Stomach (tissue), 19 donors: ENCODE measurements at places on chromosomes 5 and 9. TPM values are rescaled to one million over a fixed set of nuclear protein-coding genes. Genes with fewer than 3 reads are reported as not detected.

- no peaks in the 10 kb centered on the region for H3K27me3 ChIP-seq
- no peak overlapping the region for H3K27ac ChIP-seq
- no peak overlapping the region for H3K4me3 ChIP-seq
- H3K4me1 ChIP-seq, result peaks cover 31% of the 10 kb centered on the region
- DNase-seq, result no peak
Observed at GRCh38 chr5:102794047-102794446, 38.9 kb downstream of the PAM start.

GRCh38 chr5:112849912-112850311 lies 11.2 kb upstream of the SRP19 start:
- H3K27ac ChIP-seq, result no peak overlapping the region
- H3K27me3 ChIP-seq, result no peaks in the 10 kb centered on the region
- DNase-seq, result no peak
- no peaks in the 10 kb centered on the region for H3K36me3 ChIP-seq

GRCh38 chr9:98323831-98324135 lies 68.3 kb upstream of the TBC1D2 start:
- no peak for DNase-seq
- no peak overlapping the region for H3K4me3 ChIP-seq
- H3K36me3 ChIP-seq, result no peaks in the 10 kb centered on the region
- H3K27me3 ChIP-seq, result no peaks in the 10 kb centered on the region
- H3K4me1 ChIP-seq, result no peaks in the 10 kb centered on the region

Gene LYRM7
- polyA plus RNA-seq, result 2.7 TPM

DNA sequence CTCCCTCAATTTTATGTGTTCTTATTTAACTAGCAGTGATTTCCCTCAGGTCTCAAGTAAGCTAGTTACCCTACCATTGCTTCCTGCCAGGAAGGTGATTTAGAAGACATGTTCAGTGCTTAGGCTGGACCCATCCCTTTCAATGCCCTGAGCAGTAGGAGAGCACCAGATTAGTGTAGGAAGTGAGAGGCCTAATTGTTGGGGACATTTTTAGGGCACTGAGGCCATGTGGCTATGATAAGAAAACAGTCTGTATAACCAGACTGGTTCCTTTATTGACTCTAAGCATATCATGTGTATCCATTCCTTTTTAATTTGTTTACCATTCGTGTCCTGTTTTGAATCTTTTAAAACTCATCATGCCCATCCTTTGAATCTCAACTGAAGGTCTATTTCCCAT lies 312.3 kb upstream of the PRR16 start:
- no peaks in the 10 kb centered on the region for H3K4me1 ChIP-seq
- DNase-seq, result no peak
- H3K27ac ChIP-seq, result no peak overlapping the region

DNA sequence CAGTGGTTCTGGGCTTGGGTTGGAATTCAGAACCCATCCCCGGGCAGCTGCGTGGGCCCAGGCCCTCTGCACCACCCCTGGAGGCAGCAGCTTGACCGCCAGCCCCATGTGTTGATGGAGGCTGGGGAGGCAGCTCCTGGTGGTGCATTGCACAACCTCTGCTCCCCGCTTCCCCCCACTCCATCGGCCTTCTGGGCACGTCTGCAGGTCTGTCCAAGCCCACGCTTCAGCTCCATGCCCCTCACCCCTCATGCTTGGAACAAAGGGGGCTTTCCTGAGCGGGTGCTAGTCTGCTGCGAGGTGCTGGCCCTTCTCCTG lies 1.4 kb downstream of the NCS1 start:
- H3K27me3 ChIP-seq, result peaks cover 31% of the 10 kb centered on the region
- no peaks in the 10 kb centered on the region for H3K36me3 ChIP-seq

Gene PCDHB13
- polyA plus RNA-seq, result not detected

- H3K36me3 ChIP-seq, result no peaks in the 10 kb centered on the region
- no peak for DNase-seq
- H3K27me3 ChIP-seq, result no peaks in the 10 kb centered on the region
- H3K27ac ChIP-seq, result no peak overlapping the region
- no peaks in the 10 kb centered on the region for H3K4me1 ChIP-seq
Observed at GRCh38 chr9:33799928-33800704, 4.8 kb downstream of the PRSS3 start.

Gene PIP5K1B
- polyA plus RNA-seq, result 8.0 TPM

Gene KIF4B
- polyA plus RNA-seq, result not detected

GRCh38 chr9:121878271-121878822 lies 214.8 kb downstream of the TTLL11 start:
- DNase-seq, result no peak
- H3K4me3 ChIP-seq, result no peak overlapping the region
- no peaks in the 10 kb centered on the region for H3K27me3 ChIP-seq
- no peaks in the 10 kb centered on the region for H3K36me3 ChIP-seq

GRCh38 chr9:13791816-13792215 lies 512.3 kb upstream of the MPDZ start:
- no peaks in the 10 kb centered on the region for H3K27me3 ChIP-seq
- no peak overlapping the region for H3K27ac ChIP-seq
- H3K4me3 ChIP-seq, result no peak overlapping the region

GRCh38 chr5:52799358-52799982 lies 11.8 kb downstream of the ITGA1 start:
- H3K4me3 ChIP-seq, result peak overlapping the region; percentile 58
- peak; percentile 38 for DNase-seq
- H3K27ac ChIP-seq, result peak overlapping the region; percentile 92
- no peaks in the 10 kb centered on the region for H3K27me3 ChIP-seq
- peaks cover 12% of the 10 kb centered on the region for H3K36me3 ChIP-seq

Gene IL17B
- polyA plus RNA-seq, result 1.8 TPM

GRCh38 chr5:40986666-40987065 lies 77.4 kb downstream of the C7 start:
- H3K4me1 ChIP-seq, result peaks cover 2% of the 10 kb centered on the region
- H3K27ac ChIP-seq, result no peak overlapping the region
- no peaks in the 10 kb centered on the region for H3K36me3 ChIP-seq
- no peak overlapping the region for H3K4me3 ChIP-seq
- DNase-seq, result no peak

DNA sequence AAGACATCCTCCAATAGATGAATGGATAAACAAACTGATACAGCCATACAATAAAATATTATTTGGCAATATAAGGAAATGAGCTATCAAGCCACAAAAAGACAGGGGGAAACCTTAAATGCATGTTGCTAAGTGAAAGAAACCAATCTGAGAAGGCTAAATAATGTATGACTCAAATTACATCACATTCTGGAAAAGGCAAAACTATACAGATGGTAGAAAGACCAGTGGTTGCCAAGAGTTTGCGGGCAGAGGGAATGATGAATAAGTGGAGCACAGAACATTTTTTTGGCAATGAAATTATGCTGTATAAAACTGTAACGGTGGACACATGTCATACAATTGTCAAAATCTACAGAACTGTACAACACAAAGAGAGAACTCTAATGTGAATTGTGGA lies 63.3 kb downstream of the CSF2 start:
- no peak overlapping the region for H3K4me3 ChIP-seq
- H3K4me1 ChIP-seq, result no peaks in the 10 kb centered on the region

GRCh38 chr5:28344836-28345433 lies 1306.5 kb upstream of the CDH9 start:
- DNase-seq, result peak; percentile 26
- no peak overlapping the region for H3K4me3 ChIP-seq
- no peaks in the 10 kb centered on the region for H3K36me3 ChIP-seq
- H3K27me3 ChIP-seq, result no peaks in the 10 kb centered on the region
- H3K4me1 ChIP-seq, result no peaks in the 10 kb centered on the region
- no peak overlapping the region for H3K27ac ChIP-seq

DNA sequence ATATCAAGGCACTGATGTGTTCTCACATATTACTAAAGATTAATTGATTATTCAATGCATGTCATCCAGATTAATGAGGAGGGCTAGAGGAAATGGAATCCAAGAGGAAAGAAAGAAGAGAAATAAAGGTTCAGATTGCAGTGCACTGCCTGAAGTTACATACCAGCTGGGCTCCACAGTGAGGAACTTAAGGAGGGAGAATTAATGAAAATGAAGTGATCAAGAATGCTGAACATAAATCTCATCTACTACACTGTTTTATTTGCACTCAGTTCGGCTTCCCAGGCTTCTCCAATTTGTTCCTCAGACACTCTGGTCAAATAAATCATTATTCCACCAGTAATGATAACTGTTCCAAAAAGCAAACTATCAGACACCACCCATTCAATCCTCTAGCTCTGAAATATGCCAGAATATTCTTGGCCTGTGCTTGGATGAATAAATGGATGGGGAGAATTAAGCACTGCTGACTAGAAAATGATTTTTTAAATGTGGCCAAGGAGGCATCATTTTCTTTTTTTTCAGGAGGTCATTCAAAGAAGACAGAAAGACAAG lies 88.6 kb upstream of the FBN2 start:
- no peak overlapping the region for H3K27ac ChIP-seq
- no peak overlapping the region for H3K4me3 ChIP-seq
- DNase-seq, result peak; percentile 25
- H3K36me3 ChIP-seq, result no peaks in the 10 kb centered on the region
- H3K27me3 ChIP-seq, result no peaks in the 10 kb centered on the region

GRCh38 chr5:144405991-144406390 lies 235.3 kb downstream of the KCTD16 start:
- H3K4me1 ChIP-seq, result no peaks in the 10 kb centered on the region
- DNase-seq, result no peak
- H3K4me3 ChIP-seq, result no peak overlapping the region
- H3K36me3 ChIP-seq, result no peaks in the 10 kb centered on the region
- no peaks in the 10 kb centered on the region for H3K27me3 ChIP-seq

DNA sequence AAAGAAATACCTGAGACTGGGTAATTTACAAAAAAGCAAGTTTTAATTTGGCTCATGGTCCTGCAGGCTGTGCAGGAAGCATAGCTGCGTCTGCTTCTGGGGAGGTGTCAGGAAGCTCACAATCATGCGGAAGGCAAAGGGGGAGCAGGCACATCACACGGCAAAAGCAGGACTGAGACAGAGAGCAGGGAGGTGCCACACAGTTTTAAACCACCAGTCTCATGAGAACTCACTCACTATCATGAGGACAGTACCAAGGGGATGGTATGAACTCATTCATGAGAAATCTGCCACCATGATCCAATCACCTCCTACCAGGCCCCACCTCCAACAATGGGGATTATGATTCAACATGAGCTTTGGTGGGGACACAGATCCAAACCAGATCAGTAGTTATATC lies 96.2 kb downstream of the OSTF1 start:
- peaks cover 8% of the 10 kb centered on the region for H3K36me3 ChIP-seq
- H3K27me3 ChIP-seq, result no peaks in the 10 kb centered on the region

Gene RANBP17
- polyA plus RNA-seq, result 1.4 TPM

DNA sequence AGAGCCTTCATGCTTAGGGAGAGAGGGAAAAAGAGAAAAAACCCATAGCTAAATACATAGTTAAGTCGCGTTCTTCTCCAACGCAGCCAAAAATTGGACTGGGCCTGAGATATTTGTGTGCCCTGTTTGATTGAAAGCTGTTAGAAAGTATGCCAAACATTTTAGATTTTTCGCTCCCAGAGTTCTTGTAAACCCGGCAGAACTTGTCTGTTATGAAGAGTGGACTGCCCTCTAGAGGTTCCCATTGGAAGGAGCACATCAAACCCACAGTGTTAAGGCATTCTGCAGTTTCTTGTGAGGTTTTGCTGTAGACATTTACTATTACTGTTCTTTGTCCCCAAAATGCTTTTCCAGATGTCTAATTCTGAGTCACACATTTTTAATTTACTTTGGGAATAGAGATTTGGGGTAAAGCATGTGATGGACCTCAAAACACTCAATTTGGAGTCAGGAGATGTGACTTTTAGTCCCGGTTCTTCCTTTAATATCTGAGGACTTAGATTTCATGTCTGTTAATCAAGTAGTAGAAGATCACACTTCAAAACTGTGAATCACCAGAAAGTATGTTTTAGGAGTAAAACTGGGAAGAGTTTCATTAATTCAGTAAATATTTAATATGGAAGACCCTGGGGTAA lies 96.6 kb downstream of the PCSK1 start:
- no peak overlapping the region for H3K4me3 ChIP-seq
- H3K4me1 ChIP-seq, result peaks cover 66% of the 10 kb centered on the region
- DNase-seq, result peak; percentile 93
- H3K27me3 ChIP-seq, result no peaks in the 10 kb centered on the region
- H3K36me3 ChIP-seq, result no peaks in the 10 kb centered on the region

GRCh38 chr9:132896906-132897305 lies 18.2 kb downstream of the SPACA9 start:
- peaks cover 98% of the 10 kb centered on the region for H3K36me3 ChIP-seq
- peaks cover 15% of the 10 kb centered on the region for H3K4me1 ChIP-seq
- no peak overlapping the region for H3K4me3 ChIP-seq
- peak; percentile 19 for DNase-seq
- H3K27me3 ChIP-seq, result no peaks in the 10 kb centered on the region

- no peak overlapping the region for H3K27ac ChIP-seq
- H3K36me3 ChIP-seq, result no peaks in the 10 kb centered on the region
- no peak for DNase-seq
- no peaks in the 10 kb centered on the region for H3K27me3 ChIP-seq
Observed at GRCh38 chr9:6567140-6567591, 78.4 kb downstream of the GLDC start.

GRCh38 chr5:82106756-82107155 lies 134.9 kb downstream of the ATG10 start:
- no peaks in the 10 kb centered on the region for H3K27me3 ChIP-seq
- H3K27ac ChIP-seq, result no peak overlapping the region
- H3K4me3 ChIP-seq, result no peak overlapping the region

Gene RMI1
- 3.2 TPM for polyA plus RNA-seq
